ENCODE measurements at places on chromosomes 3 and 15.

DNA sequence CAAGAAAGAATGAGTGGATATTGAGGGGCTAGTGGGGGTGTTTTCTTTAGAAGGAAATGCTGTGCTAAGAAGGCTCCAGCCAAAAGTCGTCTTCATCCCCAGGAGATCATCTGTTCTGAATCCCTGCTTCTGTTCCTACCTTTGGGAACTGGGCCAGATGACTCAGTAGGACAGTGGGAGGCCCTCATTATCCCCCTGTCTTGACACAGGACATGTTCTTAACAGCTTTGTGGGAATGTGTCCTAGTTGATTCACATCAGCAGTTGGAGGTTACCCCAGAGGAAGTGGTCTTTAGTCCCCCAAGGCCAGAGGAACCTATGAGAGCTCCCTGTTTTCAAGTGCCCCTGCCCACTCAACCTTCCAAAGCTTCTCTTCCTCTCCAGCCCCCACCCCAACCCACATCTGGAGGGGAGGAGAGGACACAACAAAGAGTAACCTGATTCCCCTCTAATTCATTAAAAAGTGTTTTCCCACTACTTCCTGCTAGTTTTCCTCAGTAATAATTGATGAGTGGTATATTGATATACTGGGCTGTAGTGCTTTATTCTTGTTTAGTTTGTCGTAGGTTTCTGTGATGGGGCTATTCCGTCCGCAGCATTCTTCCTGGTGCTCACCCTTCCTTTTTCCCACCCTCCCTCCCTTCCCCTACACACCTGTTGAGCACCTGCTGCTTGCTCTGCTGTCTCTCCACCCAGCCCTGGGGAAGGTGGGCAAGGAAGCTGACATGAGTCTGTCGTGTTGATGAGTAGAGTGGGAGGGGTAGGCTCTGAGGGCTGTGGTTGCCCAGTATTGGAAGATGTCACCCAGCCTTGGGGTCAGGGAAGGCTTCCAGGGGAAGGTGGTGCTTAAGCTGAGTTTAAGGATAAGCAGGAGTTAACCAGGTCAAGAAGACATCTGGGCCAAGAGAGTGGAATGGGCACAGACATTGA is 9.3 kb downstream of the PXYLP1 start:
- no peak for DNase-seq

GRCh38 chr3:190690246-190690645 is 172.2 kb downstream of the GMNC start:
- no peak for DNase-seq

DNA sequence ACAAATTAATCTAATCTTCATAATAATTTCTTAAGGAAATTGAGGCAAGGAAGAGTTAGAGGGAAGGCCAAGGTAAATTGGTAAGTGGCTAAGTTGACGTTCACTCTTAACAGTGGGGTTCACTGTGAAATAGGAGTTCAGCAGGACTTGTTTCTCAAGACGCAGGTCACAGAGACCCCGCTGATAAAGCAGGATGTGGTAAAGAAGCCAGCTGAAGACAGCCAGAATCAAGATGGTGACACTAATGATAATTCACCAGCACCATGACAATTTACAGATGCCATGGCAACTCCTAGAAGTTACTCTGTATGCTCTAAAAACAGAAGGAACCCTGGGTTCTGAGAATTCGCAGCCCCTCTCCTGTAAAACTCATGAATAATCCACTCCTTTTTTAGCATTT is 100.1 kb upstream of the CTDSPL start:
- no peak for DNase-seq

- no peak for DNase-seq
These were observed 1.1 kb downstream of the ZBTB47 start for GRCh38 chr3:42654331-42655201.

GRCh38 chr3:17770682-17771081 is 28.3 kb upstream of the TBC1D5 start:
- no peak for DNase-seq

DNA sequence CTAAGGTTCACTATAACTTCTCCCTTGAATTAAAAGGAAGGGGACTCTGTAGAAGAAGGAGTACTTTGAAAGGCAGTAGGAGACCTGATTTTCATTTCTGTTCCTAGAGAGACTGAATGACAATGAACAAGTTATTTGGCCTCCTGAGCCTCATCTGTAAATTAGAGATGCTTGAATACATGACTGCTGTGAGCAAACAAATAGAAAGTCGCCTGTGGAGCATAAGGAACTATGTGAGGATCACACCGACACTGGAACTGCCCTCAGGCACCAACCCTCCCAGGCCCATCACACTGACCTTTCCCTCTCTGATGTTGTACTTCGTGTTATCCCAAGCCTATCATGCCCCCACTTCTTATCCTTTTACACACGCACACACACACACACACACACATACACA is 48.6 kb downstream of the IMPG2 start:
- no peak for DNase-seq
